ENCODE measurements at places on chromosomes 13 and 19. TPM values are rescaled to one million over a fixed set of nuclear protein-coding genes. Genes with fewer than 3 reads are reported as not detected.

Gene HPN
- total RNA-seq, result 19.2 TPM

Gene SIAH3
- not detected for total RNA-seq

Gene CEACAM1
- 1.6 TPM for total RNA-seq

Gene RFXAP
- 5.6 TPM for total RNA-seq

Gene GATAD2A
- total RNA-seq, result 129 TPM

Gene KPTN
- 20.8 TPM for total RNA-seq

Gene CRLF1
- 2.8 TPM for total RNA-seq

Gene CYP4F12
- total RNA-seq, result 8.1 TPM

Gene PSG1
- total RNA-seq, result not detected
